Endothelial cell (in vitro differentiated cells): ENCODE measurements at places on chromosomes 16 and 17. TPM values are rescaled to one million over a fixed set of nuclear protein-coding genes. Genes with fewer than 3 reads are reported as not detected.

DNA sequence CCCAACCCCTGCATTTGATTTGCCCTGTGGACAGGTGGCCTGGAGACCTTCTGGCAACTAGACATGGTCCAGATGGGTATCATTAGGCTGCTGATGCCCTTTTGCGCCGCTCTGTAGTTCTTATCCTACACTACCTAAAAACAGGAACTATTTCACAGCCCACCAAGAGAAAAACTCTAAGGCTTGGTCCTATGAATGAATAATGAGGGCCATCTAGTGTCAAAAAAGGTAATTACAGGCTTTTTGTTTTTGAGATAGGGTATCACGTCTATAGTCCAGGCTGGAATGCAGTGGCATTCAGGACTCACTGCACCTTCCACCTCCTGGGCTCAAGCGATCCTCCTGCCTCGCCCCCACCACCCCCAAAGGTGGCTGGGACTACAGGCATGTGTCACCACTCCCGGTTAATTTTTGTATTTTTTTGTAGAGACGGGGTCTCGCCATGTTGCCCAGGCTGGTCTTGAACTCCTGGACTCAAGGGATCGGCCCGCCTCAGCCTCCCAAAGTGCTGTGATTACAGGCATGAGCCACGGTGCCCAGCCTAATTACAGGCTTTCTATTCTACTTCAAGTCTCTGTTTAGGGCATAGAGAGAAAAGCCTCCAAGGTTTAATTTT is 20.9 kb downstream of the COIL start:
- no peaks in the 10 kb centered on the region for H3K4me1 ChIP-seq
- no peaks in the 10 kb centered on the region for H3K27me3 ChIP-seq
- no peak for DNase-seq

DNA sequence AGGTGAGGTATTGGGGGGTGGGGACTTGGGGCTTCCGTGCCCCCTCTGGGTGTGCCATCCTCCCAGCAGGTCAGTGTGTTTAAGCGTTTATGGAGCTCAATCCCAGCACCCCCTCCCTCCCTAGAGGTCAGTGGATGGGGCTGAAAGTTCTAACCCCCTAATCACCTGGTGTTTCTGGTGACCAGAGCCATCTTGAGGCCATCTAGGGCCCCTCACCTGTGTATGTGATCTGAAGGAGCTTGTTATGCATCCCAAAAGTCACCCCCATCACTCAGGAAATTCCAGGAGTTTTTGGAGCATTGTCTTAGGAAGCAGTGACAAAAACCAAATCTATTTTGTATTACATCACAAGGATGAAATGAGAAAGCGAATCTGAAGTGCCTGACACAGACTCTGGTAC is 67.8 kb upstream of the NOL11 start:
- H3K27me3 ChIP-seq = peaks cover 2% of the 10 kb centered on the region
- no peak for DNase-seq
- H3K27ac ChIP-seq = no peak overlapping the region
- no peak overlapping the region for H3K4me3 ChIP-seq
- H3K36me3 ChIP-seq = peaks cover 11% of the 10 kb centered on the region

GRCh38 chr17:80068301-80069222 is 32.1 kb downstream of the CCDC40 start:
- H3K27me3 ChIP-seq = no peaks in the 10 kb centered on the region
- DNase-seq = no peak
- no peak overlapping the region for H3K27ac ChIP-seq
- peaks cover 24% of the 10 kb centered on the region for H3K4me1 ChIP-seq
- H3K36me3 ChIP-seq = no peaks in the 10 kb centered on the region
- no peak overlapping the region for H3K4me3 ChIP-seq

- peaks cover 2% of the 10 kb centered on the region for H3K27me3 ChIP-seq
- no peaks in the 10 kb centered on the region for H3K36me3 ChIP-seq
- no peak for DNase-seq
- no peaks in the 10 kb centered on the region for H3K4me1 ChIP-seq
- H3K27ac ChIP-seq = no peak overlapping the region
Observed at GRCh38 chr16:80319181-80319580, 221.6 kb upstream of the DYNLRB2 start.

DNA sequence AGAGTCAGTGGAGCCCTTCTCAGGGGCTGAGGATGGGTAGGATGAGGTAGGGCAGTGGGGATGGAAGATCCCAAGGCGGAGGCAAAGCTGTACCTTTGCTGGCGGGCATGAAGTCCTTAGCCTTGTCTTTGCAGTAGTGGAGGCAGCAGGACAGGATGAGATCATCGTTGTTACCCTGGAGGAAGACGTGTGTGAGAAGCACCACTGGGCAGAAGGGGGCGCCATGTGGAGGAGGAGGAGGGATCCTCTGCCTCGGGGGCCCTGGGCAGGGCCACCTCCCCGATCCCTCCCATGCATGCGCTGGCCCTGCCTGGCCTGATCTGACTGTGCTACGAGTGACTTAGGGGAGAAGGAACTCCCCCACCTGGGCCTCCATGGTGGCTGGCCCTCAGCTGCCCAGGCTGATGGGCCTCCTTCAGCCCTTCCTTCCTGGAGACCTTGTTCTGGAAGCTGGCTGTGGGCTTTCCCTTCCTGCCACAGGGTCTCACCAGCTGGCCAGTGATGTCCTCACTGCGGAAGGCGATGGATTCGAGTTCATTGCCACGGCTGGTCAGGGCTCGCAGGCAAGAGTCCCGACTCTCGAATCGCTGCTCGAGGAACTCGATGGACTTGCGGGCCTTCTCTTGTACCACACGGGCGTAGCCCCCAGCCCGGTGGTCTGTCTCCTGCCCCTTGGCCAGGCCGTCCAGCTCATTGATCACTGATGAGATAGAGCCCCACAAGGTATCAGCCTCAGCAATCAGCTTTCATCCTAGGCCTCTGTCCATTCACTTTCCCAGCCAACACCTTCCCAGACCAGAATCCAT is 10.3 kb downstream of the HIC1 start:
- H3K4me3 ChIP-seq = no peak overlapping the region
- peak overlapping the region; percentile 79 for H3K27ac ChIP-seq
- peaks cover 39% of the 10 kb centered on the region for H3K36me3 ChIP-seq
- H3K4me1 ChIP-seq = peaks cover 69% of the 10 kb centered on the region
- DNase-seq = peak; percentile 60

DNA sequence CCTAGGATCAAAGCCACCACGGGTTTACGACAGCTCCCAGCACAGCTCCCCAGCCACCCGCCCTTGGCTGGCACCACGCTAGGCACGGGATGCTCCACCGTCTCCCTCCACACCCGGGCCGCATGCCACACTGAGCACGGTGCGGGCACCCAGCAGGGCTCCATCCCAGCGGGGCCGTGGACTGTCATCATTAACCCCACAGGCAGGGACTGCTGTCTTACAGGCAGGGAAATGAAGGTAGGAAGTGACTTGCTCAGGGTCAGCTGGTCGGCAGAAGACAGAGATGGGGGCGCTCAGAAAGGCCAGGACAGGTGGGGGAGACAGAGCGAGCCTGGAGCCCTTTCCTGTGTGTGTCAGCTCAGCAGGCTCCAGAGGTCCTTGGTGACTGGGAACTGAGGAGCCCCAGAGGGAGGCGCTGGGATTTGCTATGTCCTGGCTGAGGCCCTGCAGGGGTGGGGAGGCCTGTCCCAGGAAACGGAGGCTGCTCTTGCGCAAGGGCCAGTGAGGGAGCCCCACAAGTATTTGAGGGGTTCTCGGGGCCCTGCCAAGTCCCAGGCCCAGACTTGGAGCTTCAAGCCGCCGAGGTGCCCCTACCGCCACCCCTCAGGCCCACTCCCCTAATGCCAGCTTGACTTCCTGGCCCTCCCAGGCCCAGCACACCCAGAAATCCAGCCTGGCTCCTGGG is 3.2 kb downstream of the UBALD1 start:
- H3K27me3 ChIP-seq = peaks cover 9% of the 10 kb centered on the region
- no peak for DNase-seq
- H3K27ac ChIP-seq = no peak overlapping the region
- no peaks in the 10 kb centered on the region for H3K36me3 ChIP-seq

DNA sequence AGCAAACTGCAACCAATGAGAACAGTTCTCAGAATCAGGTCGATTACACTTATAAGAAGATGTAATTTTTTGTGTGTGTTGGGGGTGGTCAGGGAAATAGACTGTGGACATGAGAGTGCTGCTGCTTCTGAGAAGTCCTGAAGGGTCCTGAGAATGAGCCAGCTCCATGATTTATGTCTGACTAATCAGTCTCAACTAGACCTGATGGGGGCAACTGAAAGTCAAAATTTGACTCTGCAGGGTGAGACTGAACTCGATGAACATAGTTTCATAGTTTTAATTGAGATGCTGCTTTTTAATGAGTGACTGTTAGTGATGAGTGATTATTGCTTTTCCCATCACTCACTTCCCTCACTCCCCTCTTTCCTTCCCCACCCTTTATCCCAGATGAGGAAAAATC is 37.3 kb downstream of the SMARCE1 start:
- H3K27me3 ChIP-seq = peaks cover 3% of the 10 kb centered on the region
- peaks cover 4% of the 10 kb centered on the region for H3K4me1 ChIP-seq
- H3K27ac ChIP-seq = no peak overlapping the region
- H3K4me3 ChIP-seq = no peak overlapping the region

DNA sequence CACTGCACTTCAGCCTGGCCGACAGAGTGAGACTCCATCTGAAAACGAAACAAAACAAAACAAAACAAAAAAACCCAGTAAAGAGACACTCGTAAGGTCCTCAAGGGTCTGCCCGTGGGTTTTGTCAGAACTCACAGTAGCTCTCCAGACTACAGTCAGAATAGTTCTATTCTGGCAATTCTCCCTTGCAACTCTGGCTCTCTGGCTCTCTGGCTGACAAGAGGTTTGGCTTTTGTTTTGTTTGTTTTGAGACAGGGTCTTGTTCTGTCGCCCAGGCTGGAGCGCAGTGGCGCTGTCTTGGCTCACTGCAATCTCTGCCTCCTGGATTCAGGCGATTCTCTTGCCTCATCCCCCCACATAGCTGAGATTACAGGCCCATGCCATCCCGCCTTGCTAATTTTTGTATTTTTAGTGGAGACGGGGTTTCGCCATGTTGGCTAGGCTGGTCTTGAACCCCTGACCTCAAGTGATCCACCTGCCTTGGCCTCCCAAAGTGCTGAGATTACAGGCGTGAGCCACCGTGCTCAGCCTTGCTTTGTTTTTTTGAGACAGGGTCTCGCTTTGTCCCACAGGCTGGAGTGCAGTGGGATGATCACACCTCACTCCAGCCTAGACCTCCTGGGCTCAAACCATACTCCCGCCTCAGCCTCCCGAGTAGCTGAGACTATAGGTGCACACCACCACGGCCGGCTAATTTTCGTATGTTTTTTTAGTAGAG is 20.5 kb upstream of the CHP2 start:
- no peak overlapping the region for H3K4me3 ChIP-seq
- no peaks in the 10 kb centered on the region for H3K36me3 ChIP-seq
- H3K27me3 ChIP-seq = no peaks in the 10 kb centered on the region

- no peaks in the 10 kb centered on the region for H3K36me3 ChIP-seq
- H3K4me3 ChIP-seq = no peak overlapping the region
- H3K4me1 ChIP-seq = peaks cover 45% of the 10 kb centered on the region
- H3K27ac ChIP-seq = no peak overlapping the region
Observed at GRCh38 chr17:48605991-48606891, 1.5 kb upstream of the HOXB6 start.

DNA sequence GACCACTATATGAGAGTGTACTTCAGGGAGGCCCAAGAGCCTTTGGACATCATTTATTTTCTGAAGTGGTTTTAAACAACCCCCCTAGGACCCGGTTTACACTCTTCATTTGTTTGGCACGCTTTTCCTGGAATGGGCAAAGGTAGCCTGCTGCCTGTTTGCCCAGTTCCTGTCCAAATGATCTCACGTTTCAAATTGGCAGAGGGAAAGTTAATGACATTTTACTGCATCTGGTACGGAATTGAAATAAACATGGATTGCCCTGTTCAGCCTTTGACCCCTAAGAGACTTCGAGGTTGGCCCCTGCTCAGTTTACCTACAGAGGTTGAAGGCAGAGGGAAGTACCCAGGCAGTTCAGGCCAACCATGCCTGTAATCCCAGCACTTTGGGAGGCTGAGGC is 5.8 kb upstream of the RPRML start:
- H3K36me3 ChIP-seq = peaks cover 4% of the 10 kb centered on the region
- peaks cover 5% of the 10 kb centered on the region for H3K27me3 ChIP-seq
- no peak overlapping the region for H3K4me3 ChIP-seq

DNA sequence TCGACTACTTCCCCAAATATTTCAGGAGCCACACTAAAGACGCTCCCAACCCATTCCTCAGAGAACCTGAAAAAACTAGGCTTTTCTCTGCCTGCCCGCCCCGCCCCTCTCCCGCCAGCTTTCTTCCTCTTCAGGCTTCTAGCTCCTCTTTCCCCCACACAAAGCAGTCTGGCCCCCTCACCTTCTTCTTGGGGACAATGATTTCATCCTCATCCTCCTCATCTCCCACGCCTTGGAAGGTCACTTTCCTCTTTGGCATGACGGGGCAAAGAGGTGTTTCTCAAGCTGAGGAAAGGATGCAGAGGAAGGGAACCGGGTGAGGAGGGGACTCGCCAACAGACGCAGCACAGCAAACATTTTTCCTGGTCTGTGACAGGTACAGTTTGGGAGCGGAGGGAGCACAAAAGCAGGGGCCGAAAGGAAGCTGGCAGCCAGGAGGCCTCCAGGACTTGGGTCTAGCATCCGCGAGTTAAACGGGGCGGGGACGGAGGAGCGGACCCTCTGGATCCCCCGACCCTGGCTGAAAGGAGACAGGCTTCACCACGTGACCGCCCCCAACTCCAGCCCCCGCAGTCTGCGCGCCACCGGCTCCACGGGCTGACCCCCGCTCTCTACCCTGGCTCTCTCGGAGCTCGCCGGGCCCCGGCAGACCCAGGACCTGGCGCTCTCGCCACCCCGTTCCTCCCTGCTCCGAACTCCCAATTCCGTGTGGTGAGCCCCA is 525 bp downstream of the CD2BP2 start:
- H3K36me3 ChIP-seq = peaks cover 29% of the 10 kb centered on the region
- peaks cover 35% of the 10 kb centered on the region for H3K27me3 ChIP-seq
- H3K4me1 ChIP-seq = peaks cover 24% of the 10 kb centered on the region
- peak overlapping the region; percentile 99 for H3K4me3 ChIP-seq

DNA sequence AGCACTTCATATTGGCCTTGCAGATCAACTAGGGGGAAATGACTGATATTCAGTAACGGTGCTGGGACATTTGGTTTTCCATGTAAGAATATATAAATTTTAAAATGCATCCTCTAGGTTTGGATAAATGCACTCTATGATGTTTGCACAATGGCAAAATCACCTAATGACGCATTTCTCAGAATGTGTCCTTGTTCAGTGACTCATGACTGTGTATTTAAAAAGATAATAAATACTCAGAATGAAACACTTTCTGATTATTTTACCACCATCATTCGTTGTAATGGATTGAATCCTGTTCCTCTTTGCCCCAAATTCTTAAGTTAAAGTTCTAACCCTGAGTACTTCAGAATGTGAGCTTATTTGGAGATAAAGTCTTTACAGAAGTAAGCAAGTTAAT is 17.2 kb upstream of the ADGRG1 start:
- no peak overlapping the region for H3K27ac ChIP-seq
- H3K4me1 ChIP-seq = no peaks in the 10 kb centered on the region
- no peaks in the 10 kb centered on the region for H3K36me3 ChIP-seq
- H3K27me3 ChIP-seq = peaks cover 1% of the 10 kb centered on the region

DNA sequence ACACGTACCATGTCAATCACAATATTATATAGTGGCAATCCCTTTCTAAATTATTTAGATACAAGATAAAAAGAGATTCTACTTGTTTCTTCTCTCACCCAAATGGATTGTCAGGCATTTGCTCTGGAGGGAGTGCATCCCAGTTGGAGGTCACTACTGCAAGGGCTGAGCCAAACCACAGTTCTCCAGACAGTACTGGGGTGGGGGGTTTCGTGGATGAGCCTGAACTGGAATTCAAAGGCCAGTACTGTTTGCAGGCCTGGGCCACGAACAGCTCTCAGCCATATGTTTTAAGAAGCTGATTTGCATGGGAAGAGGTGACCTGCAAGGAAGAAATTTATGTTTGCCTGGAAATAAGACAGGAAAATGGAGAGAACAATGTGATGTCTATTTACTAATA is 314.9 kb downstream of the PMP22 start:
- no peaks in the 10 kb centered on the region for H3K27me3 ChIP-seq
- no peaks in the 10 kb centered on the region for H3K4me1 ChIP-seq
- no peak overlapping the region for H3K4me3 ChIP-seq
- no peaks in the 10 kb centered on the region for H3K36me3 ChIP-seq
- H3K27ac ChIP-seq = no peak overlapping the region

Gene PAM16
- 29.5 TPM for total RNA-seq

Gene TBC1D3L
- 20.9 TPM for total RNA-seq

Gene RNF222
- not detected for total RNA-seq
